ENCODE measurements at places on chromosomes 3 and 15. TPM values are rescaled to one million over a fixed set of nuclear protein-coding genes. Genes with fewer than 3 reads are reported as not detected.

DNA sequence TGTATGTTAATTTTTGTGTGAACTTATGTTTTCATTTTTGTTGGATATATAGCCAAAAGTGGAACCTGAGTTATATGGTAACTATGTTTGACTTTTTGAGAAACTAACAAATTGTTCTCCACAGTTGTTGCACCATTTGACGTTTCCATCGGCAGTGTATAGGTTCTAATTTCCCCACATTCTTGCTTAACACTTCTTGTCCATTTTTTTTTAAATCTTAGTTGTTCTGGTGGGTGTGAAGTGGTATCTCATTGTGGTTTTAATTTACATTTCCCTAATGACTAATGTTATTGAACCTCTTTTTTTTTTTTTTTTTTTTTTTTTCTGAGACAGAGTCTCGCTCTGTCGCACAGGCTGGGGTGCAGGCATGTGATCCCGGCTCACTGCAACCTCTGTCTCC is 8.0 kb downstream of the NISCH start:
- DNase-seq = no peak

GRCh38 chr3:109806929-109807328 is 469.6 kb upstream of the DPPA4 start:
- no peak for DNase-seq

- DNase-seq = no peak
Observed at GRCh38 chr3:171863920-171864319, 20.8 kb downstream of the TMEM212 start.

GRCh38 chr3:70056081-70056480 is 56.5 kb downstream of the SAMMSON start:
- no peak for DNase-seq

- DNase-seq = peak; percentile 44
Observed at GRCh38 chr15:82663186-82663600, 16.0 kb upstream of the CPEB1 start.

DNA sequence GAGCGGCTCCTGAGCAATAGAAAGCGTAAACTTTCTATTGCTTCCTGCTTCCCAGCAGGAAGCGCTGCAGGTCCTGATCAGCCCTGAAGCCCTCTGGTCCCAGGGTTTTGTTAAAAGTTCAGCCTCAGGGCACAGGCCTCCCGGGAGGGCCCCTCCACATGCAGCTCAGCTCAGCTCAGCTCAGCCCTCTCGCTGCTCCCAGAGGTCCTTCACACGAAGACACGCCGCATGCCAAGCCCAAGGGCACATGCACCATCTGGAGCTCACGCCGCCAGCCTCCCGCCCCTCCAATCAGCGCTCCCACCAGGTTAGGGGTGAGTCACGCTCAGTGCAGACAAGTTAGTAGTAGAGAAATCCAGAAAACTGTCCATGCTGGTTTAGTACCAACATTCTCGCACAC is 12.7 kb downstream of the TKT start:
- no peak for DNase-seq

DNA sequence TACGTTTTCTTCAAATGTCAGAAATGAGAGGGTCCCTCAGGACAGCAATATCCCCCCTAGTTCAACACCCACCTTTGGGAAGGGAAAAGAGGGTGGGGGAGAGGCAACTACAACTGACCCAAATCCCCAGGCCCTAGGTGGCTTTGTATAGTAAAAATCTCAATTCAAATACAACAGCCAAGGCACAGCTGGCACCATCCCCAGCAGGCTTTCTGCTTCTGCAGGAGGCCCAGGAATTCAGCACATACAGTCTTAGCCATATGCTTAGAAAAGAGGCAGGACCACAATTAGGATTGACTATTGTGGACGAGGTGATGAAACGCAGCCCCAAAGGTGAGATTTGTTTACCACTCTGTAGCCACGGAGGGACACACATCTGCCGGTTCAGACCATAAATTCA is 15.8 kb downstream of the NR2E3 start:
- DNase-seq = no peak

GRCh38 chr3:62929771-62930170 is 54.6 kb upstream of the CADPS start:
- DNase-seq = no peak

DNA sequence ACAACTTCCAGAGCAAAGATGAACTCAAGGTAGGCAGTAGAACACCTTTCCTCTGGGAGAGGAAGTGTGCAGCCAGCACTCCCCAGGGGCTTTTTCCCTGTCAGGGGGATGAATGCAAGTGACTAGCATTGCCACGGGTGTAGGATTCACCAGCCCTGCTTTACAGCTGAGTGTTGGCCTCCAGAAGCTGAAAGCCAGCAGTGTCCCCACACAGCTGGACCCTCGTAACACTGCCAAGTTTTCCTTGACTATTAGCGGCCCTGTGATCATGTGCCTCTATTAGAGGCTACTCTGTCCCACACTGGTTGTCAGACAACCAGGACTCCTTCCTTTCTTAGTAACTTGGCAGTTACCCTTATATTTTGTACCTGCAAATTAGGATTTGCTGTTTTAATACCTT is 104.9 kb upstream of the MANF start:
- DNase-seq = no peak

DNA sequence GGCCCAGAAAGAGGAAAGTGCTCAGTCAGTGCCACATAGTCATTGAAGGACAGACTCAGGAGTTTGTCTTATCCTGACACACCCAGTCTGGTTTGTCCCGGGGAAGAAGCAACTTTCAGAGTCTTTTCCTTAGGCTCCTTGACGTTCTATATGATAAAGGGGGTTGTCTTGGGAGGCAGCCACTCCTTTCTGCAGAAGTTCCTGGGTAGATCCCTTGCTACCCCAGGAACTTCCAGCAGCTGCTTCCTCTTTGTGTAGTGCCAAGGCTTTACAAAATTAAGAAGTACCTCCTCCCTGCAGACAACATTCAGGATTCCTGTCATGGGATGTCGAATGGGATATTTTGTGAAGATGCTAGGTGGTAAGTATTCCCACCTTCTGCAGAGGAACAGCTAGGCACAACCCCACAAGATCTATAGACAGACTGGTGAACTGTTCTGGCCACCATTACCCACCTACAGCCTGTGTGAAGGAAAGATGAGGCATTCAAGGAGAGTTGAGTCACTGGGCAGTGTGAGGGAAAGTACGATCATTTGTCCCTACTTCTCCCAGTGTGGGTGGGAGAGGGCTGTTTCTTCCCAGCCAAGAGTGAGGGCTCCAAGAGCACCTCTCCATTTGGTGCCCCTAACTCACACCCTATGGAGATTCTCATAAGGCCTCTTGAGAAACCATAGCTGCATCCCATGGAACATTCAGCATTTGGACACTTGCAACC is 11.3 kb downstream of the TMEM266 start:
- DNase-seq = no peak

DNA sequence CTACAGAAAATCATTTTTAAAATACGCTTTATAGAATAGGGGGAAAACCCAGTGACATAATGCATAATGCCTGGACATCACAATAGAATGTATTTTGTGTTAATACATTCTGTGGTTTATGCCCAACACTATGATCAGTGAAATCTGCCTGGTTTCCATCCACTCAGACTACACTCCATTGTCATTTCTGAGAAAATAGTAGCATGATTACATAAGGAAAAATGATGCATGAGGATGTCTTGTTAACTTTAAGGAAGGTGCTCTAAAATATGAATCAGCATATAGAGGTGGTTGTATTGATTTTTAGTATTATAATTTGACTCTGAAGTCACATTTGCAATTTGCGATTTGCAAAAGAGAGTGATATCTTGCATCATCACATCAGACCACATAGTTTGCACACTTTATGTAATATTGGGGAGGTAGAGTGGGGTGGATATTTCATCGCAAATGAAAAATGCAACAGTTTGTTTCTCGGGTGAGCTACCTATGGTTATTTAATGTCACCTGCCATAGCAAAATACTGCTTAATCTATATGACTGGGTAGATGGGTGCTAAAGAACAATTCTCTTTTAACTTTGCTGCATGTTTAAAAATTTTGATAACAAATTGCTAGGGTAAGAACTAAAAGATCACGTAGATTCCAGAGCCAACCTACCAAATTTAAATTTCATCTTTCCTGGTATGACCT is 403.9 kb downstream of the IL5RA start:
- DNase-seq = no peak

GRCh38 chr3:74387111-74387735 is 227.2 kb downstream of the CNTN3 start:
- DNase-seq = no peak

- no peak for DNase-seq
Observed at GRCh38 chr3:189947068-189947467, 173.6 kb downstream of the P3H2 start.

- DNase-seq = no peak
Observed at GRCh38 chr3:151315846-151316245, 774 bp downstream of the GPR87 start.

DNA sequence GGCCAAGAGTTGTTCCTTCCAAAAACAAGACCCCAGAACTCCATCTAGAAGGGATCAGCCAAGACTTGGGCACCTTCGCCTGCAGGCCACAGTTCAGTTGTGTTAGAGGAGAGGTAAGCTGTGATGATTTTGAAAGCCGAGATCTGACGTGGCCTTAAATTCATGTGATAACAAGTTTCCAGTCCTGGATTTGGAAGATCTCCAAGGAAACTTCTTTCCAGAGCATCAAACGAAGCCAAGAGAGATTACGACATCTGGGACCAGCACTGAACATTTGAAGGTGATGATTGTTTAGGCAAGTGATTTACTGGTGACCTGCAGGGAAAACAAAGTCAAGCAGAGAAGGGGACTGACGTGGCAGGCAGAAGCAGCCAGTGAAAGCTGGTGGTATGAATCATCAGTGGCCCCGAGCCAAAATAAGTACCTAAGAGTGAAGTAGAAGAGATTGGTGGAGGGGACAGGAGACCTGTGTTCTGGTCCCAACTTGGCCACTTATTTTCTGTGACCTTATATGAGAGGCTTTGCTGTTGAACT is 339.0 kb upstream of the PROK2 start:
- DNase-seq = peak; percentile 78

DNA sequence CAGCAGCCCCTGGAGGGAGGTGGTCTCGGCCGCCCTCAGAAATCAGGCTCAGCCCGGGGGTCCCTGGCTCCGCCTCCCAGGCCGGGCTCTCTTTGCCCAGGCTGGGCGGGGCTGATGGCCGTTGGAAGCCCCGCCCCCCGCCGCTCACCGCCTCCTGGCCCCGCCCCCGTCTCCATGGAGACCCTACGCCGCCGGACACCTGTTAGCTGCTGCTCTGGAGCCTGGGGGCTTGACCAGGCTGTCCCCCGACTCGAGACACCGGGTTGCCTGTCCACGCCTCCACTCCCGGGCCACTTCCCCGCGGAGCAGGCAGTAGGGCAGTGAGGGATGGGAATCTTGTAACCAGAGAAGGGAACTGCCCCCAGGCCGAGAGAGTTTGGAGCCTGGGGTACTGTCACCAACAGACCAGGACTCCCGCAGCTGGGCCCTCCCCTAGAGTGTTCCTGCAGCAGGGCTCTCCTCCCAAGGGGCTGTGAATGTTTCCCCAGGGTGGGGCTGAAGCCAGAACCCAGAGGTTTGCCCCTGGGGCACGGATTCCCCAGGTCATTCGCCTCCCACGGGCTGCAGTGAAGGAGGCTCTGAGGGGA is 27.8 kb upstream of the RPL32 start:
- no peak for DNase-seq

DNA sequence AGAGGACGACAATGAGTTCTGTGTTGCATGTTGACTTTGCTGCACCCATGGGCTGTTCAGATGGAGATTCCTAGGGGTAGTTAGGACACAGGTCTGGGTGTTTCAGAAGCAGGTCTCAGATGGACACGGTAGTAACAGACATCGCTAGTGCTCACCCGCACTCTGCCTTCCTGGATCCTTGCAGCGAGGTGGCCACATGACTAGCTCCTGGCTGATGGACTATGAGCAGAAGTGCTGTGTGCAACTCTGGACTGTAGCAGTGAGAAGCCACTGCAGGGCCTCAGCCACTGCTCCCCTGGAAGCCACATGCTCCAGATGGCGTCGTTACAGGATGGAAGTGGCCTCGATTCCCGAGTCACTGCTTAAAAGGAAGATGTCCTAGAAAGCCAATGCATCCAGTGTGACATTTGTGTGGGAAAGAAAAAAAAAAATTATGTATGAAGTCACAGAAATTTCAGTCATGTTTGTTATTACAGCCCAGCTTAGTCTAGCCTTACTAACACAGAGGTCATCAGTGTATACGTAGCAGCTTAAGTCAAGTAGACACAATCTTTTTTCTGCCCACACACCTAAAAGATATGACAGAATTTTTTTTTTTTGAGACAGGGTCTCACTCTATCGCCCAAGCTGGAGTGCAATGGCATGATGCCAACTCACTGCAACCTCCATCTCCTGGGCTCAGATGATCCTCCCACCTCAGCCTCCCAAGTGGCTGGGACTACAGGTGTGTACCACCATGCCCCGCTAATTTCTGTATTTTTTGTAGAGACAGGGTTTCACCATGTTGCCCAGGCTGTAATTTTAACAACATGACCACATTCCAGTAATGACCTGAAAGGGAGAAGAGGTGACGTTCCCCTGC is 95.3 kb downstream of the XXYLT1 start:
- no peak for DNase-seq

DNA sequence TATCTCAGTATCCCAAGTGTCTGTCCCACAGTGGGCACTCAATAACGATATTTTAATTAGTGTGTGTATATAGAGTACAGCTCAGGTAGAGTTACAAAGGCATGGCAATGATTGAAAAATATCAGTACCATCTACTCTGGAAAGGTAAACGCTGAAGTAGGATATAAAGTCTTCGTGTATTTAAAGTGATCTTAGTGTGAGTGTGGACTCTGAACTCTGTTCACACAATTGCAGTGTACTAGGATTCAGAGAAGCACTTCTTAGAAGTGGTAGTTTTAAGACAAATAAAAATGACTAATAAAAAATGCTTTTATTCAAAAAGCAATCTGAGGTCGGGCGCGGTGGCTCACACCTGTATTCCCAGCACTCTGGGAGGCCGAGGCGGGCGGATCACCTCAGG is 62.9 kb upstream of the RAP2B start:
- no peak for DNase-seq

Gene EXD1
- total RNA-seq = not detected

Gene SCAMP5
- total RNA-seq = 3.4 TPM

Gene PP2D1
- total RNA-seq = not detected

Gene RBP2
- total RNA-seq = not detected

Gene NCEH1
- total RNA-seq = 26.1 TPM

Gene AGBL1
- total RNA-seq = not detected

All from MG63 (cell line).